CD4-positive, alpha-beta T cell treated with Interleukin-17A for 4 hours (primary cell): ENCODE measurements at places on chromosomes 6 and 20.

DNA sequence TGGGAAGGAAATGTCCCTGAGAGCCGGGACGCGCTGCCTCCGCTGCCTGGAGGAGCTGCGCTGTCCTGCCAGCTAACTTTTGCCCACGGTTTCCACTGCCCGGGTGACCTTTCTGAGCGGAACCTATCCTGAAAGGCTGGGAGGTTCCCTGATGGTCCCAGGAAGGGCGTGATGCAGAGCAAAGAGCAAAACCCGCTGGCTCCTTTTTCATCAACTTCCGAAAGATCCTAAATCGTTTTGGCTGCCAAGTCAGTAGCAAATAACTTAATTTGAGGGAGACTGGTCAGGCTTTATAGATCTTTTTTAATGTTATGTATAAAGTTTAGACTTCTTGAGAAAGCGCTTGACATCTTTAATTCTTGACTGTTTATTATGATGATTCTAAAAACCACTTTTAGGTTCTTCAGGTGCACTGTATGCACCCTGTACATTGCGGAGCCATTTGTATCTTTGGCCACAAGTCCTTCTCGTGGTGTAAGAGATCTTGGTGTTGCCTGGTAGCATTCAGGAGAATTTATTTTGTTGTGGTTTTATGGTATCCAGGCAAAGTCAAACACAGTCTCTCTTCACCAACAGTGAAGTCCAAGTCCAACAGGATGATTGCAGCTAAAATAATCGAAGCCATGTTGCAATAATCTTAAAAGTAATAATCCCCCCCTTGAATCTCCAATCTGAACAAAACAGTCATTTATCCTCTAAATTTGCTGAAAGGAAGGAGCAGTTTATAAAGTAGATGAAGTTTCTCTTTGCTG, at the start of gene SYNE1:
TSS of gene SYNE1 (minus strand) at position 67 of the 752 bp plus-strand sequence. CDS start 9,031 bp downstream, outside the sequence.
- no peak for DNase-seq

DNA sequence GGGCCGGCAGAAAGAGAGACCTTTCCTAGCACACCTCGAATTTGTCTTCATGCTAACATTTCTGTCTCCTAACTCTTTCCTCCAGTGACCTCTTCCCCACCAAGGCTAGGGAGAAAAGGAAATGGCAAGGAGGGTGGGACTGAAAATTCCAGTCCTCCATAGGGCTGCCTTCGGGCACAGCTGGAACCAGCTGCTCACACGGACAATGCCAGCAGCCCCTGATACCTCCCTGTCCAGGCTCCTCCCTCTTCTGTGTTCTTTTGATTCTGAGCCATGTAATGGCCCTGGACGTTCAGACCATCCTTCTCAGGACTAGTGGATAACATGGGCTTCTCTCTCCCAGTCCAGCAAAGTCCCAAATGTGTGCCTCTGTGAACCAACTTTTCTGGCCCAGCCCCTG, 29.1 kb upstream of the PHACTR3 start:
- no peak for DNase-seq

- DNase-seq: no peak
Observed at GRCh38 chr6:81933089-81933488, 180.6 kb upstream of the TENT5A start.

DNA sequence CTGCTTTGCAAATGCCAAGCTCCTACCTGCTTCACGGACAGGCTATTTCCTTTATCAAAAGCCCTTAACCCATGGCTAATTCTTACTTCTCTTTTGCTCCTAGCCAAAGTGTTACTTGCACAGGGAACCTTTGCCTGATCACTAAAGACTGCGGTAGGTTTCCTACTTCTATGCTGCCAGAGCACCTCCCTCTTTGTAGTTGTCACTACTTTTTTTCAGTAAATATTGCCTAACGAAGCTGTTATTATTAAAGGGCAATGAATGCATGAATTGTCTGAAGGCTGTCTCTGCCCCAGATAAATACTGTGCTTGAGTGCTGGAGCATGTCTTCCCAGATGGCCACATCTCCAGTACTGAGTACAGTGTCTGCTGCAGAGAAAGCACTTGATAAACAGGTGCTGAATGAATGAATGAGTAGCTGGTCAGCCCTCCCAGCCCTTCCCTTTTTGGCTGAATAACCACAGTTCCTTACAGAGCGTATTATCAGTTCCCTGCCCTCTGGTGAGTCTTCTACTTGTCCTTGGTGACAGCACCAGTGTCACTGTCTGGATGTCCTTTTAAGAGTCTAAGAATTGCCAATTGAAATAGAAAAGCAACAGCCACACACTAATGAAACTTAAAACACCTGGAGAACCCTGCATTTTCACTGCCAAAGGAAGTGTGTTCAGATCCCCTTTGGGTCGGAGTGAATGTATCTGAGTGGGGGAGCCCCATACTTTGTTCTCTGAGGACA, 73.6 kb upstream of the TRAF3IP2 start:
- no peak for DNase-seq

- no peak for DNase-seq
Observed at GRCh38 chr6:170132011-170132521, 158.8 kb downstream of the DLL1 start.

DNA sequence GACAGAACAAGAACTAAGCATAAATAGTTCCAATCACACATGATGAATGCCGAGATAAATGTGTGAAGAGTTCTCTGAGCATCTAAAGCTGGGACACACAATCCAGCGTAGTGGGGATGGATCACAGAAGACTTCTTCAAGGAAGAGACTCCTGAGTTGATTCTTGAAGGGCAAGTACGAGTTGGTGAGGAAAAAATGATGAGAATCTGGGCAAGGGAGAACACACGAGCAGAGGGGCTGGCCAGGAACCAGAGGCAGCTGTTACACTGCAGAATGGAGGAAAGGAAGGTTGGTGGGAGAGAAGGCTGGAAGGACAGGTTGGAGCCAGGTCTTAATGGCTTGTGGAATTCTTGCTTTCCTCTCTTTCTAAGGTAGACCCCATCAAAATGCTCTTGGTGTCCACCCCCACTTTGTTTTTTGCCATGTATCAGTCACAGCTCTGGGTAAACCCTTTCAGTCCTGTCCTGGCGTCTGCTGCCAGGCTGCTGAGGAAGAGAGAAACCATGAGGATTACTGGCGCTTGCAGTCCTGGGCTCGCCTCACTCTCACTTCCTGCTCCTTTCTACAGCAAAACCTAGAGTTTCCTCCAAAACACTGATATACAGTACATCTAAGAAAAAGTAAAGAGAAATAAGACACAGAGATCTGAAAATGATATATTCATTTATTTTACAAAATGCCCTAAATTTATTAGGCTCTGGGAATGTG, 127.6 kb upstream of the FAM184A start:
- DNase-seq: no peak

DNA sequence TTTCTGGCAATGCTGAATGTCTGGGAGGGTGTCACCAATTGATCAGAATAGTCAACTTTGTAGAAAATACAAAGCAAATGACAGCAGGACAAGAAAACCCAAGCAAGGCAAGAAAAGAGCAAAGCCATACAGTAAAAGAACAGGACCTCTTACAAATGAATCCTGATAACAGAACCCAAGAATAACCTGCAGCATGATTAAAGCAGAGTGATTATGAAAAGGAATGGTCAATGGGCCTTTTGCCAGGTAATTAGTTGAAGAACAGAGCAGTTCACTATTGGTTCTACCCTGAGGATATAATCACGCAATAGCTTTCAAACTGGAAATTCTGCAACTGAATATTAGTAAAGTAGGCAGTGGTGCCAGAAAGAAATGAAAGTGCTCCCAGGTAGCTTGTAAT, 319.8 kb downstream of the FRK start:
- no peak for DNase-seq

- DNase-seq: no peak
Observed at GRCh38 chr6:143276436-143276835, 174.1 kb downstream of the ADAT2 start.

DNA sequence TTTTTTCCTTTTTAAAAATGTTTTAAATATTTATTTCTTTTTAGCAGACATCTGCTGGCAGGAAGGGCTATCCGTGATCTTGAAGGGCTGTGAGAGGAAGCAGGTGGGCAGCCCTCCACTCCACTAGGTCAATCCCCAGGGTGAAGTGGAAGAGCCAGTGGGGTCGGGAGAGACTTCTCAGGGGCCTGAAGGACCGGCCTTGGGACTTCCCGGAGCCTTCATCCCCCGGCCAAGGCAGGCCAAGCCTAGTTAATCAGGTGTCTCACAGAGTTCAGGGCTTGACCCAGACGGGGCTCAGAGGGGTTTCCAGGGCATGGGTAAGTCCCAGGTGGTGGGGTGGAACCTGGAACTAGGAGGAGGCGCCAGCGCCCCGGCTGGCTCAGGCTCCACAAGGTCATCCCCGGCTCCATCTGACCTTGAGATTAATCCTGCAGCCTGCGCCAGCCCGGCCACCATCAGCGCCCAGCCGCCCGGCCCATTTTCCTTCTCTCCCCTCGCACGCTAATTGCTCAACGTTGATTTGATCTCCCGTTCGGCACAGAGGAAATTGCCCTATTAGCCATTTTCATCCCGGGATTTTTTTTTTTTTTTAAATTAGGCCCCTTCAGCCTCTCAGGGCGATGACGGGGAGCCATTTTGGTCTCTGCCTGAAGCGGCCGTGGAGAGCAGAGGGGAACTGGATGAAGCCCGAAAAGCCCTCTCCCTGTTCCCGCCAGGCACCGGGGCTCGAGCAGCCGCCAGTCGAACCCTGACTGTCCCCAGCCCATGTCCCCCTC, 44.4 kb downstream of the MDFI start:
- no peak for DNase-seq

DNA sequence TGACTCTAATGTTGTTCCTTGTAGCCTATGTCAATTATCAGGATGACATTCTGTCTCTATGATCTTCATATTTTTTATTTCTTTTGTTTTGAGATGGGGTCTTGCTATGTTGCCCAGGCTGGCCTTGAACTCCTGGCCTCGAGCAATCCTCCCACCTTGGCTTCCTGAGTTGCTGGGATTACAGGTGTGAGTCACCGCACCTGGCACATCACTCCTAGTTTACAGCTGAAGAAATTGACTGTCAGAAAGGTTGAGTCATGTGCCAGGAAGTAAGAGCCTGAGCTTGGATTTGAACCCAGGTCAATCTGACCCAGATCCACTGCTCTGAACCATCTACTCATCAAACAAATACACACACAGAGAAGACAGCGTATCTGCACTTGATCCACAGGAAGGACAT, 14.4 kb downstream of the PPP1R3G start:
- DNase-seq: no peak

DNA sequence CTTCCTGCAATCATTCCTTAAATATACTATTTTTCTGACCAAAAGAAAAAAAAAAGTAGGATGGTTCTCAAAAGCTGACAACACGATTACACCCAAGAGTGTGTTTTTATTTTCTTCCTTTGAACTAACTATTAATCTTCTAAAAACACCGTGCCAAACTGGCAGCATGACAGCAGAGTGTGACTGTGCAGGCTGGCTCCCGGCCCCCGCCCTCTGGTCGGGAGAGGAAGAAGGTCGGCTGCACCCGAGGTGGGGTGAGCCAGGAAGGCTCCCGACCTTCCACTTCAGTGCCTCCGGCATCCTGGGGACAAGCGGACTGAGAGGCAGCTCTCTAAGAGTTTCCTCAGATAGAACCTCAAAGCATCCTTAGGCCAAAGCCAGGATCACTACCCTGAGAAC, 29.2 kb downstream of the SLC22A23 start:
- DNase-seq: no peak

DNA sequence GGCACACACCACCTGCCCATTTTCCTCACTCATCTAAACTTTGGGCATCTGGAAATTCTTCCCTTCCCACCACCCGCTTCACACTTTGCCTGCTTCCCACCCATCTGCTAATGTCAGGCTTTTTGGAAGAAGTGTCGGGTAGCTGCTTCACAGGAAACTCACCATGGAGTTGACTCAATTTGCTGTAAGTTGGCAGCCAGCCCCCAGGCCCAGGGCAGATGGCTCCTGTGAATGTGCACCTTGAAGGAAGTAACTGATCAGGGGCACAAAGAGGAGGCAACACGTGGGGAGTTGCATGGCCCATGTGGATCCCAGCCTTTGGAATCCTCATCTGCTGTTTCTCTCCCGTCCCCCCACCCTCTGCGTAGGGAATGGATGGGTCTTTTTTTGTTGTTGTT, 87.3 kb downstream of the PPP1R14C start:
- no peak for DNase-seq

- DNase-seq: no peak
Observed at GRCh38 chr6:127392301-127392700, 48.9 kb upstream of the ECHDC1 start.

DNA sequence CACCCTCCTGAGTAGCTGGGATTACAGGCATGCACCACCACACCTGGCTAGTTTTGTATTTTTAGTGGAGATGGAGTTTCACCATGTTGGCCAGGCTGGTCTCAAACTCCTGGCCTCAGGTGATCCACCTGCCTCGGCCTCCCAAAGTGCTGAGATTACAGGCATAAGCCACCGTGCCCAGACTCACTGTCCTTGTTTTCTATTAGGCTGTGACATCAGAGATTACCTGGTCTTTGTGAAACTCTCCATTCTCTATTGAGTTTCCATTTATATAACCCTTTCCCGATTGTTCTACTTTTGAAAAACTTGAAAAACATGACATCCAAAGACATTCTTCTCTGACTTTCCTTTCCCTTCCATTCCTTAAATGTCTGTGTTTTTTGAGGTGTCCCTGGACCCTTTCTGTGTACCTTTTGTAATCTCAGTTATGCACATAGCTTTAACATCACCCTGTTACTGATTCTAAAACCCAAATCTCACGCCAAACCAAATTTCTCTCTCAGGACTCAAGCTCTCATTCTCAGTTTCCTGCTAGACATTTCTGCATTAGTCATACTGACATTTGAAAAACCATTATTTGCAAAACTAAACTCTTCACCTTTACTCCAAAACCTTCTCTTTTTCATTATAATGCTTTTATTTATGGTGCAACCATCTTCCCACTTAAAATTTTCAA, 137.0 kb downstream of the KHDC1L start:
- DNase-seq: no peak

GRCh38 chr20:16191496-16191895, 381.8 kb downstream of the KIF16B start:
- DNase-seq: no peak

DNA sequence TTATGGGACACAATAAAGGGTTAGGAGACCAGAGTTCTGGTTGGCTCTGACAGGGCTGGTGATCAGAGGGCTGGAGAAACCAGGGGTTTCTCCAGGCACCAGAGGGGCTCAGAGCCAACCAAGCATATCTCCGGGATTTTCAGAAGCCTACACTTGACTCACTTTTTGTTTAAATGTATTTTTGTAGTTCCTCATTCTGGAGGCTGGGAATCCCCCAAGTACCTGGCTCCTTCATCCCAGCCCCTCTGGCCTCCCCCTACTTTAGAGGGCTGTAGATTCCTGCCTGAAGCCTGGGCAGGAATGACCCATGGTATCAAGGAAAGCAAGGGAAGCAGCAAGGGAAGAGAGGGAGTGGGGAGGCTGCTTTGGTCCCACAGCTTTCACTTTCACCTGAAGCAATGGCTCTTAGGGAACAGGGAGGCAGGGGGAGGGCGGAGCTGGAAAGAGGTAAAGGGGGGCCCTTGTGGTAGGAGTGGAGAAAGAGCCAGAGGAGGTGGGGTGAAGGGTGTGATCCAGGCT, 973 bp downstream of the CD40 start:
- no peak for DNase-seq

GRCh38 chr20:19940988-19941460, 76.1 kb upstream of the NAA20 start:
- no peak for DNase-seq

GRCh38 chr6:15433511-15433861, 187.6 kb downstream of the JARID2 start:
- no peak for DNase-seq

GRCh38 chr20:35870541-35871258, 83.6 kb downstream of the SCAND1 start:
- DNase-seq: no peak

- DNase-seq: no peak
Observed at GRCh38 chr6:130027948-130028347, 9.6 kb downstream of the L3MBTL3 start.

- DNase-seq: no peak
Observed at GRCh38 chr6:108609276-108609769, 48.6 kb downstream of the FOXO3 start.

GRCh38 chr6:113668641-113669408, 188.3 kb upstream of the MARCKS start:
- DNase-seq: no peak
